SK-MEL-5 (cell line): ENCODE measurements at places on chromosomes 12 and 14. TPM values are rescaled to one million over a fixed set of nuclear protein-coding genes. Genes with fewer than 3 reads are reported as not detected.

The GPR162 gene
- total RNA-seq: 0.08 and 1.5 TPM in 2 replicates

The RERG gene
- total RNA-seq: 0.37 and 0.61 TPM in 2 replicates

The YBX3 gene
- total RNA-seq: 55.1 and 64.7 TPM in 2 replicates

The PMCH gene
- total RNA-seq: not detected in 2 replicates

The OLR1 gene
- not detected in 2 replicates for total RNA-seq

The GYS2 gene
- not detected in 2 replicates for total RNA-seq

The MMP19 gene
- not detected in 2 replicates for total RNA-seq

The ZNF385A gene
- total RNA-seq: 1.1 and 3.1 TPM in 2 replicates

The RIN3 gene
- total RNA-seq: 2.4 and 2.6 TPM in 2 replicates

The EPYC gene
- 0.87 and 1.0 TPM in 2 replicates for total RNA-seq

The NPAS3 gene
- total RNA-seq: 0.90 and 2.4 TPM in 2 replicates

The IFNG-AS1 gene
- total RNA-seq: not detected in 2 replicates

The PLEKHA5 gene
- total RNA-seq: 236 TPM in 2 replicates

The PDE3A gene
- 29.0 and 30.5 TPM in 2 replicates for total RNA-seq

The GLS2 gene
- not detected in 2 replicates for total RNA-seq

The COX8C gene
- not detected in 2 replicates for total RNA-seq

The ADAM21 gene
- not detected in 2 replicates for total RNA-seq

The EPS8 gene
- 186 and 193 TPM in 2 replicates for total RNA-seq

The OR4Q2 gene
- total RNA-seq: not detected in 2 replicates

The EMC9 gene
- 12.3 and 13.9 TPM in 2 replicates for total RNA-seq

The RAB3IP gene
- 16.5 and 18.8 TPM in 2 replicates for total RNA-seq

The ETNK1 gene
- 54.8 and 73.6 TPM in 2 replicates for total RNA-seq

The MANSC4 gene
- 0.37 TPM in 1 of 2 replicates, not detected in the other for total RNA-seq

The SLC6A13 gene
- total RNA-seq: 0.08 TPM in 1 of 2 replicates, not detected in the other

The CCDC175 gene
- total RNA-seq: not detected in 2 replicates

The KRT6A gene
- not detected in 2 replicates for total RNA-seq

The EML1 gene
- total RNA-seq: 11.1 and 12.1 TPM in 2 replicates

The JPH4 gene
- not detected in 2 replicates for total RNA-seq

The MNAT1 gene
- total RNA-seq: 53.8 and 58.1 TPM in 2 replicates

The APOF gene
- not detected in 2 replicates for total RNA-seq

The OAS1 gene
- 3.6 and 4.8 TPM in 2 replicates for total RNA-seq

The TRAFD1 gene
- 14.6 and 15.6 TPM in 2 replicates for total RNA-seq

The CLEC1B gene
- not detected in 2 replicates for total RNA-seq

The SNW1 gene
- total RNA-seq: 79.3 and 87.6 TPM in 2 replicates

The OVCH1 gene
- not detected in 2 replicates for total RNA-seq

The PPFIA2 gene
- not detected in 2 replicates for total RNA-seq

The KRT79 gene
- not detected in 2 replicates for total RNA-seq

The CTSG gene
- total RNA-seq: not detected in 2 replicates

The RNF212B gene
- total RNA-seq: not detected in 2 replicates

The GLT8D2 gene
- 1.2 TPM in 1 of 2 replicates, not detected in the other for total RNA-seq

The CCDC38 gene
- total RNA-seq: 0.16 TPM in 1 of 2 replicates, not detected in the other

The CLEC6A gene
- 0.29 TPM in 1 of 2 replicates, not detected in the other for total RNA-seq

The AQP2 gene
- total RNA-seq: not detected in 2 replicates

The LUM gene
- total RNA-seq: 873 and 905 TPM in 2 replicates

The ST8SIA1 gene
- total RNA-seq: 29.9 and 31.4 TPM in 2 replicates

The AMIGO2 gene
- total RNA-seq: 14.6 and 14.8 TPM in 2 replicates
